ENCODE measurements at places on chromosomes 6 and 20. TPM values are rescaled to one million over a fixed set of nuclear protein-coding genes. Genes with fewer than 3 reads are reported as not detected.

The PRELID3B gene
- total RNA-seq = 65.5 TPM

The SSTR4 gene
- not detected for total RNA-seq

DNA sequence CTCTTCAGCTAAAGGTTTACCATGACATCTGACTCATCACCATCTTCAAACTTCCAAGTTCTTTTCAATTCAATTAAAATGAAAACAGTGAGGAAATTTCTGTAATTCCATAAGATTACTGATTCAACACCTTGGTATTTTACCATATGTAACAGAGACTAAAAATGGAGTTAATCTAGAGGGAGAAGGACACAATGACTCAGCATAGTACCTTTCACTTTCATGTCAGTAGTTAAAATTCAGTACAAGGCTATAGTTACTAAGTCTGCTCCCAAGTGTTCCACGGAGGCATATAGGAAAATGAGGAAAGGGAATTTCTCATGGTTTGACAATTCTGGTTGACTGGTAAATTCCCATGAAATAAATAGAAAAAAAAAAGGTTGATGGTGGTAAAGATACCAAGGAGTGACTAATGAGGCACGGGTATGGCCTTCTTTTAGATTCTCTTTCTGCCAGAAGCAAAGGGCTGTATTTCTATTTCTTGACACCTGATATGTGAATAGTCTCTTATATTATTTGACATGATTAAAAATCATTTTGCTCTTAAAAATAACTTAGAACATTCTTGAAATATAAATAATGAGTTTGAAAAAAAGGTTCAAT lies 526.7 kb upstream of the ADGRB3 start:
- no peaks in the 10 kb centered on the region for H3K27me3 ChIP-seq
- H3K4me1 ChIP-seq = no peaks in the 10 kb centered on the region
- no peaks in the 10 kb centered on the region for H3K36me3 ChIP-seq
- no peak for DNase-seq

DNA sequence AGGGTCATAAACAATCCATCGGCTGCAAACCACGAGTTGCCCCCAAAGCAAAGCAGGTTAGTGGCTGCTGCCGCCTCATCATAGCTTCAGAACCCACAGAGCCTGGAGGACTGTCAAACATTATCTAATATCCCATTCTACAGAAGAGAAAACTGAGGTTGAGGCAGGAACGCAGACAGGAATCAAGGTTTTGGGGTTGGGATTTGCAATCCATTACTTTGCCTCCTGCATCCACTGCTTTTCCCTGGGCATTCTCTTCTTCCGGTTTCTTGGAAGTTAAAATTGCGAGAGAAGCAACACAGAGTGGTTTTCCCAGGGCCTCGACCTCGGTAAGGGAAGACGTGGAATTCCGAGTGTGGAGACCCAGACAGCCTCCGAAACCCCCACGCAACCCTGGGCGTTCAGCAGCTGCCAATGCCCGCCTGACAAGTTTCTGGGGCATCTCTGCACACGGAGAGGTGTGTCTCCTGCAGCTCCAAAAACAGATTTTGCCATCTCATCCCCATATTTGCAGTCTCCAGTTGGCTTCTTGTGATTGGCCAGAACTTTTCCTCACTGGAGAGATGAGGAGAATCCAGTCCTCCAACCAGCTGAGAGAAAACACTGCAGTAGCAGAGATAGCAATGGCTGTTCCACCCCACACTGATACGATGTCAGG lies 45.5 kb upstream of the SNAP25 start:
- no peak overlapping the region for H3K27ac ChIP-seq
- no peak for DNase-seq
- H3K36me3 ChIP-seq = no peaks in the 10 kb centered on the region
- peaks cover 3% of the 10 kb centered on the region for H3K27me3 ChIP-seq
- H3K4me1 ChIP-seq = peaks cover 10% of the 10 kb centered on the region

DNA sequence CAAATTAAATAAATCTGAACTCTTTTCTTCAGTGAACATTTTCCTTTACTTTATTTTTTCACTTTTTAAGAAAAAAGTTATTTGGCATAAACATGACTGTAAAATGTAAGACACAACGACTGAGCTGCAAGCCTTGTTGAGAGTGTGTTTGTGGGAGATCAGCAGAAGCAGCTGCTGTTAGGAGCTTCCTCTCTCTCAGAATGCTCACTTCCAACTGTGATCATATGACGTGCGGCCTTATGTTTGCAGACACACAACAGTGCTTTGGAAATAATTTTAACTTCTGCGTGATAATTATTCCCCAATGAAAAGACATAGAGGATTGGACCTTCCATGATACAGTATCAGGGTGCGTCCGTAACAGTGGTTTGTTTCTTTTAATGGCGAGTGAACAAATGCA lies 104.0 kb downstream of the ARHGAP18 start:
- H3K4me1 ChIP-seq = peaks cover 42% of the 10 kb centered on the region
- H3K4me3 ChIP-seq = no peak overlapping the region
- H3K36me3 ChIP-seq = no peaks in the 10 kb centered on the region
- H3K27ac ChIP-seq = peak overlapping the region; percentile 83
- no peak for DNase-seq

The TBP gene
- total RNA-seq = 19.9 TPM

DNA sequence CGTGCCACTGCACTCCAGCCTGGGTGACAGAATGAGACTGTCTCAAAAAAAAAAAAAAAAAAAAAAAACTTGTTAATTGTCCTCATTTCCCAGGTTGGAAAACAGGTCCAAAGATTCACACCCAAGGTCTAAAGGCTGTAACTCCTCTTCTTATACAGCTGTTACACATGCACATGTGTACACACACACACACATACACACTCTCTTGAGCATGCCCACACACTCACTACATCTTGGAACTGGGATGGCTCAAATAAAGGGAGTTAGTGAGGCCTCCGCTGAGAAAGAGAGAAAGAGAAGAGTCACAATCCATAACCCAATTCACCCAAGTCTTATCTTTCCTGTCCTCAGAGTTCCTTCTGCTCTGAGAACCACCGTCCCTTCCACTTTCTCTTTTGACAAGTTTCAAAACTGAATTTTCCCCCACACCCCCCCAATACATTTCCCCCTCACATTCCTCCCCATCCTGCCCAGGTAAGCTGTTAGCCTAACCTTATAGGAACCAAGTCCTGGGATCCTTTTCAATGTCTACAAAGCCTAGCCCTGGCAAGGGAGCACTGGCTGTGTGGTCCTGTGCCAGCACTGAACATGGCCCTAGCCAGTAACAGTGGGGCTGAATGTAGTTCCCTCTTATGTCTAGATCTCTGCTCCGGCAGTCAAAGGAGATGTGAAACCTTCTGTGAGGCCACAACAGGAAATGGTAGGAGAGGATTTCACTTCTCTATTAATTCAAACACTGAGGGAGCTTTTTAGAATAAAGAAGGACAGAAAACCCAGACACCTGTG lies 3.2 kb upstream of the HLA-DMB start:
- H3K4me3 ChIP-seq = no peak overlapping the region
- H3K27ac ChIP-seq = no peak overlapping the region
- peaks cover 3% of the 10 kb centered on the region for H3K27me3 ChIP-seq
- no peaks in the 10 kb centered on the region for H3K36me3 ChIP-seq

- no peak for DNase-seq
- peaks cover 2% of the 10 kb centered on the region for H3K27me3 ChIP-seq
- no peaks in the 10 kb centered on the region for H3K36me3 ChIP-seq
- H3K4me1 ChIP-seq = peaks cover 5% of the 10 kb centered on the region
- no peak overlapping the region for H3K4me3 ChIP-seq
These were observed 132.5 kb downstream of the FAXC start for GRCh38 chr6:99216959-99217358.

The EFCAB8 gene
- total RNA-seq = not detected

The TNFAIP3 gene
- 2.2 TPM for total RNA-seq

- H3K36me3 ChIP-seq = peaks cover 28% of the 10 kb centered on the region
- H3K4me3 ChIP-seq = no peak overlapping the region
- H3K27ac ChIP-seq = no peak overlapping the region
- peaks cover 7% of the 10 kb centered on the region for H3K27me3 ChIP-seq
- no peaks in the 10 kb centered on the region for H3K4me1 ChIP-seq
- DNase-seq = no peak
These were observed 38.0 kb downstream of the TBC1D7 start for GRCh38 chr6:13290335-13290734.

- H3K4me3 ChIP-seq = no peak overlapping the region
- DNase-seq = no peak
- no peak overlapping the region for H3K27ac ChIP-seq
- no peaks in the 10 kb centered on the region for H3K4me1 ChIP-seq
These were observed 164.8 kb downstream of the FAXC start for GRCh38 chr6:99184696-99185095.

DNA sequence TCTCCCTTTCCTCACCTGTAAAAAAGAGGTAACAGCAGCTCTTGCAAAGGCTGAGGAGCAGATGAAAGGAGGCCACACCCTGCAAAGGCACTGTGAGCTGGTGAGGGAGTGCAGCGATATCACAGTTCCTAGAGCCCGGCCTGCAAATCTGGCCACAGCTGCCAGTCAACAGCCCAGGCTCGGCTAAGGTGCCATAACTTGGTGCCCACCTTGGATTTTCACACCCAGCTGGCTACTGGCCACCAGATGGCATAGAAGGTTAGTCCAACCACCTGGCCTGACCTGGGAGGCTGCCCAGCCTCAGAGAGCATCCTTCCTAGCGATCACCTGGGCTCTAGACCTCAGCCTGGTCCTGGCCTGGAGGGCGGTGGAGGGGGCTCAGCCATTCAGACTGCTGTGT lies 46.8 kb downstream of the KCNB1 start:
- DNase-seq = no peak
- no peak overlapping the region for H3K27ac ChIP-seq
- no peak overlapping the region for H3K4me3 ChIP-seq
- H3K4me1 ChIP-seq = peaks cover 4% of the 10 kb centered on the region
- H3K36me3 ChIP-seq = no peaks in the 10 kb centered on the region

DNA sequence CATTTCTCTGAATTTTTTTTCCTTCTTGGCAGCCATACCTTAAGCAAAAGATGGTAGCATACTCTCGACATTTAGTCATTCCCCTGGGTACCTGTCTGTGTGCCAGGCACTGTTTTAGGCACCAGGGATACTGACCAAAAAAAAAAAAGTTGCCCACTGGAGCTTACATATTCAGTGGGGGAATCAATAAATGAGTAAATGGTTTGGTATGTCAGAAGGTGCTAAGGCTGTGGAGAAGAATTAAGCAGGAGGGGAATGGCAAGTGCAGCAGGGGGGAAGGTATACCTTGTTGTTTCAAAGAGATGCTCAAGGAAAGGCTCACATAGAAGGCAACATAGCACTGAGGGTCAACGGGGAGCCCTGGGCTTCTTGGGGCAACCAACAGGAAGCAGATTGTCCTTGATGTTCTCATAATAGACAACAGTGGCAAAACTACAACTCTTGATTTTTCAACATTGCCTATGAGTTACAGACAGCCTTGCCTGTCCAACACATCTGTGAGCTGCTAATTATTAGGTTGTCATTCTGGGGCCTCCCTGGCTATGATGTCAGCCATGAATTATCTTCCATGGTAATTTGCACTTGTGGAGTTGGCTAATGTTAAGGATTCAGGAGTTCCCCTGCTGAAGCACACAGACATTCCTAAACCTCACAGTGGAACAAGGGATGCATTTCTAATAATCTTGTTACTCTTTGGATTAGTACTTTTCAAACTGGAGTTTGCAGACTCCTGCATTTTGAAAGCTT lies 19.6 kb downstream of the NT5E start:
- no peak overlapping the region for H3K27ac ChIP-seq
- no peaks in the 10 kb centered on the region for H3K27me3 ChIP-seq
- no peak for DNase-seq
- no peak overlapping the region for H3K4me3 ChIP-seq
- no peaks in the 10 kb centered on the region for H3K4me1 ChIP-seq
- H3K36me3 ChIP-seq = no peaks in the 10 kb centered on the region

DNA sequence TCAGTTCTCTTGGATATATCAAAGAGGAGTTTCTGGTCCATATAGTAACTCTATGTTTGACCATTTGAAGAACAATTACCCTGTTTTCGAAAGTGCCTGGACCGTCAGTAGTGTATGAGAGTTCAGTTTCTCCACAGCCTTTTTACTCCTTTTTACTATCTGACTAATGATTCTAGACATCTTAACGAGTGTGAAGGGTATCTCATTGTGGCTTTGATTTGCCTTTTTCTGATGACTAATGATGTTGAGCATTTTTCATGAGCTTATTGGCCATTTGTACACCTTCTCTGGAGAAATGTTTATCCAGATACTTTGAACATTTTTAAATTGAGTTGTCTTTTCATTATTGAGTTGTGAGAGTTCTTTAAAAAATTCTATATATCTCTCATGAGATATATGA lies 114.9 kb upstream of the ATXN1 start:
- H3K36me3 ChIP-seq = no peaks in the 10 kb centered on the region
- H3K4me1 ChIP-seq = no peaks in the 10 kb centered on the region
- no peak overlapping the region for H3K27ac ChIP-seq

DNA sequence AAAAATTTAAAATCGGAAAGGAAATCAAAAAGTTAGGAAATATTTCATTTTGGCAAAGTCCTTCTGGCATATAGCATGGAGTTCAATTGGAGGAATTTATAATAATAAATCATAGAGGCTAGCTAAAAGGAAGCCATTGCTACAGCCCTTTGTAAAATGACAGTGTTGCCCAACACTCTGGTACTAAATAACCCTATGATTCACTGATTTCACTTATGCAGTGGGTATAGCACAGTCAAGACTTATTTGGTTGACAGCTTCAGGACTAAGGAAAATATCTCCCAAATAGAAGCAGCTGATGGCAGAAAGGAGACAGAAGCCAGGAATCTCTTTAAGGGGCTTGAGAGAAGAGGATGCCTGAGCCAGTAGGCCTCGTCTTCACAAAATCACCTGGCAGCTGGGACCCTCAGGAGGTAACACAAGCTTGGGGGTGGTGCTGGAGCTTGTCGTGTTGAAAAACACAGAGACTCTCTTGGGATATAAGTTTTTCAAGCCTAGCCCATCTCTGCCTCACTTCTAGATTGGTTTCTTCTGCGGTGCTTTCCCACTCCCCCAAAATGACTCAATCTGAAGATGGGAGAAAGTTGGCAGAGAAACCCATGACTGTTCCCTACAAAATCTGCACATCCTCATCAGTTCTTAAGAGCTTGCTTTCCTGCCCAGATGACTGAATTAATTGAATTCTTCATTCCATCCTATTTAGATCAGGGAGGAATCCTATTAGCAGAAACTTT lies 38.4 kb upstream of the EYA4 start:
- H3K4me3 ChIP-seq = no peak overlapping the region
- H3K27ac ChIP-seq = no peak overlapping the region
- peaks cover 2% of the 10 kb centered on the region for H3K27me3 ChIP-seq
- H3K4me1 ChIP-seq = no peaks in the 10 kb centered on the region

GRCh38 chr20:59703046-59703445 lies 98.7 kb downstream of the PHACTR3 start:
- H3K36me3 ChIP-seq = no peaks in the 10 kb centered on the region
- H3K4me3 ChIP-seq = no peak overlapping the region
- DNase-seq = no peak

The PRKN gene
- total RNA-seq = 7.0 TPM

- H3K4me1 ChIP-seq = no peaks in the 10 kb centered on the region
- no peaks in the 10 kb centered on the region for H3K36me3 ChIP-seq
- H3K4me3 ChIP-seq = no peak overlapping the region
These were observed 84.5 kb upstream of the LYRM2 start for GRCh38 chr6:89723046-89723445.

- H3K27me3 ChIP-seq = no peaks in the 10 kb centered on the region
- no peak for DNase-seq
- no peak overlapping the region for H3K27ac ChIP-seq
- H3K4me1 ChIP-seq = no peaks in the 10 kb centered on the region
These were observed 44.2 kb upstream of the TMEM217 start for GRCh38 chr6:37302086-37302686.

The MEI4 gene
- 0.86 TPM for total RNA-seq

GRCh38 chr6:39958947-39959346 lies 24.7 kb upstream of the MOCS1 start:
- H3K4me1 ChIP-seq = no peaks in the 10 kb centered on the region
- H3K4me3 ChIP-seq = no peak overlapping the region
- DNase-seq = no peak
- H3K27ac ChIP-seq = no peak overlapping the region
- peaks cover 1% of the 10 kb centered on the region for H3K27me3 ChIP-seq
- no peaks in the 10 kb centered on the region for H3K36me3 ChIP-seq

All from glutamatergic neuron (in vitro differentiated cells).